Mucosa of gallbladder (tissue), 1 donor: ENCODE measurements at places on chromosomes 11 and 22.

GRCh38 chr11:30432716-30433115 lies 109.8 kb downstream of the ARL14EP start:
- no peak for DNase-seq

GRCh38 chr22:24693379-24693778 lies 81.1 kb downstream of the PIWIL3 start:
- DNase-seq: no peak

DNA sequence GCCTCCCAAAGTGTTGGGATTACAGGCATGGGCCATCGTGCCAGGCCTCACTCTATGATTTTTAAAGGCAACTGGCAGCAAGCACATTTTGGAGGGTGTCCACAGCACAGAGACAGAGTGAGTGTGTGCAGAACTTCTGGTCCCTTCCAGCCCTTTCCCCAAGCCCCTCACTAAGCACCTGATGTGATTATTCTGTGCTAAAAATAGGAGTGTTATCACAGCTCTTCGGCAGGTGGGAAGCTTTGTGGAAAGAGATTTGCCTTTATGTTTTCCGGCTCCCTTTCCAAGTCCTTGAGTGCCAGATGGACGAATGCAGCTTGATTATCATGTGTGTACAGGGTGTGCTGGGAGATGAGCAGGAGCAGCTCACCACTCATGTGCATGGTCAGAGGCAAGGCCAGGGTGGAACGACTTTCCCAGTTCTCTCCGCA lies 310.8 kb downstream of the DDX10 start:
- DNase-seq: no peak

DNA sequence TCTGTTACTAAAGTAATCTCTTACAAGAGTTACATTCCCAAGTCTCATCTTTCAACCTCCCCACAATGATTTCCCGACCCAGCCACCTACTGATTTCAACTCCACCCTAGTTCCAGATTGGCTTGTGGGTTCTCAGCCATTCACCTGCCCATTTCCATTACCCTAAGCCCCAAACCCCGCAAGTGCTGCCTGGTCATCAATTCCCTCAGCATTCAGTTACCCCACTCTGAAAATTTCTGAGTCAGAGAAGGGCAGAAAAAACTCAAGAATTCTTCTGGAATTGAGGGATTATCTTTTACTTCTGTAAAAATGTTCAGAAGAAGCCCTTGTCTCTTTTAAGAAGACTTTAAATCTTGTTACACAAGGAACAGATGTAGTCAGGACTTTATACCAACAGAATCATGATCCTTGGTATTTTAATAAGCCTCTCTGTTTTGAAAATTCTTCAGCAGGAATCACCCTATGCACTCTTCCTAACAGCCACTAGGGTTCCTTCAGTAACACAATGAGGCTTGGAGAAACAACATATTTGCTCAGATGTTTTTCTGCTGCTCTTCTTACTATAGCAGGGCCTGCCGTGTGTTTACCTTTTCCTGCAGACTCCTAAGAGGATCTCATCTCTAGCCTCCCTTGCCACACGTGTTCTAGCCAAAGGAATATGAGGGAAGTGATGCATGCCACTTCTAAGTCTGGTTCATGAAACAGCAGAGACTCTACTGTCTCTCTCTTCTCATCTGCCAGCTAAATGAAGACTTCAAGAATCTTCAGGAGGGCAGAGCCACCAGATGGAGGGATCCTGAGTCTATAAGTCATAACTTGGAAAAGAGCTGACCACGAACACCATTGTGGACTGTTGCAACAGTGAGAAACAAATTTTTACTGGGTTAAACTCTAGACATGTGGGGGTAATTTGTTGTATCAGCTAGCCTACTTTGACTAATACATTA lies 29.3 kb upstream of the PAMR1 start:
- DNase-seq: no peak

DNA sequence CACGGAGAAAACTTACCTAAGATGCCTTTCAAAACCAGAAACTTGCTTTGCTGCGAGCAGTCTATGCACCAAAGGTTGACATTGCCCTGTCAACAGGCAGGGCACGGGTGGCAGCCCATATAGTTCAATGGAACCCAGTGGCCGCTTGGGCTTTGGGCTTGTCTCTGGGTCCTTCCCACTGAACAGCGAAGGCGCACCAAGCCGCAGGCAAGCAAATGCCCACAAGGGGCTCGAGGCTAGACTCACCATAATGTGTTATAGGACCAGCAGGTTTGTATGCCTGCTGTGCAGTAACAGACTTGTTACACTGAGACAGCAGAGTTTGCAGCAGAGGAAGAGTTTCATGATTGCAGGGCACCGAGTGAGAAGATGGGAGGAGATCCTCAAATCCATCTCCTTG lies 20.3 kb downstream of the CLDN5 start:
- no peak for DNase-seq

GRCh38 chr11:69670158-69670845 lies 4.9 kb downstream of the LTO1 start:
- peak; percentile 87 for DNase-seq

- no peak for DNase-seq
Observed at GRCh38 chr22:18055619-18056160, 22.1 kb upstream of the PEX26 start.

DNA sequence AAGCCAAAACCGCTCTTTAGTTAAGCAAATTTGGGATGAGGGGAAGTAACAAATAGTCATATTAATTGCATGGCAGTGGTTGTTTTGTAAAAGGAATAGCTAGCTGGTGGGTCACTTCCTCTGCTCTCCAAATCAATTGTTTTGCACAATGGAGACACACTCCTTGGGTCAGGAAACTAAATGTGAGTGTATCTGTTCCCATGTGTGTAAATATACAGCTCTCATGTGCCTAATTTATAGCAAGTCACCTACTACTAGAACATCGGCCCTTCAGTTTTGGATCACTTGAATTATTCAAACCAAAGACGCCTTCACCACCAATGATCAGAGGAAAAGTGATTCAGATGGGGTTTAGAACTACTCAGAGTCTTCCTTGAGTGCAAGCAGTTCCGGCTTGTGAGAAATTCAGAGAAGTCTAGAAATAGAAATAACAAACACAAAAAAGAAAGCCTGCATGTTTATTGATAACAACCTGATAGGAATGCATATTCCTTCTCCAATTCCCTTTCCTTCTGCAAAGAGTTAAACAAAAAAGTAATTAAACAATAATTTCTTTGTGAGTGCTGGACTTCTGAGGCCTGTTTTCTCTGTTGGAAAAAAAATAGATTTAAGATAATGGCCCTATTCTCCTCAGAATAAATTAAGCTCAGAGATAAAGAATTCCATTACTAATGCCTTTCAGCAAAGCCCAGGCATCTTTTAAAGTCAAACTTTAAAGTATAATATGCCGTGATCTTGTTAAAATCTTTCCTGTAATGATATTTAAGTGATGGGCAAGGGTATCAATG lies 100.4 kb downstream of the KIRREL3 start:
- no peak for DNase-seq

DNA sequence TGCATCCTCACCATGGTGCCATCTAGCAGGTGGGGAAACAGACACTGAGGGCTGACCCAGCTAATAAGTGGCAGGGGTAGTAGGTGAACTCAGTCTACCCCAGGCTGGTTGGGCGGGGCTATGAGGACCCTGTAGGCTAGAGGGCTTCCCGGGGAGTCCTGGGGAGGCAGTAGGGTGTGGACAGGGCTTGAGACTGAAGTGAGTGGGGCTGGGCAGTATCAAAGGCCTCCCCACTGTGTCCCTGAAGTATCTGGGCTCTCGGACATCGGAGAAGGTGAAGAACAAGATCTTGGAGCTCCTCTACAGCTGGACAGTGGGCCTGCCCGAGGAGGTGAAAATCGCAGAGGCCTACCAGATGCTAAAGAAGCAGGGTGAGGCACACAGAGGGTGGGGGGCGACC lies 11.4 kb downstream of the GGA1 start:
- no peak for DNase-seq

- DNase-seq: peak; percentile 92
Observed at GRCh38 chr22:37674951-37675929, at the start of gene LGALS1. LGALS1 (plus strand) TSS chr22:37675636; CDS start chr22:37675703, 67 bp downstream.

DNA sequence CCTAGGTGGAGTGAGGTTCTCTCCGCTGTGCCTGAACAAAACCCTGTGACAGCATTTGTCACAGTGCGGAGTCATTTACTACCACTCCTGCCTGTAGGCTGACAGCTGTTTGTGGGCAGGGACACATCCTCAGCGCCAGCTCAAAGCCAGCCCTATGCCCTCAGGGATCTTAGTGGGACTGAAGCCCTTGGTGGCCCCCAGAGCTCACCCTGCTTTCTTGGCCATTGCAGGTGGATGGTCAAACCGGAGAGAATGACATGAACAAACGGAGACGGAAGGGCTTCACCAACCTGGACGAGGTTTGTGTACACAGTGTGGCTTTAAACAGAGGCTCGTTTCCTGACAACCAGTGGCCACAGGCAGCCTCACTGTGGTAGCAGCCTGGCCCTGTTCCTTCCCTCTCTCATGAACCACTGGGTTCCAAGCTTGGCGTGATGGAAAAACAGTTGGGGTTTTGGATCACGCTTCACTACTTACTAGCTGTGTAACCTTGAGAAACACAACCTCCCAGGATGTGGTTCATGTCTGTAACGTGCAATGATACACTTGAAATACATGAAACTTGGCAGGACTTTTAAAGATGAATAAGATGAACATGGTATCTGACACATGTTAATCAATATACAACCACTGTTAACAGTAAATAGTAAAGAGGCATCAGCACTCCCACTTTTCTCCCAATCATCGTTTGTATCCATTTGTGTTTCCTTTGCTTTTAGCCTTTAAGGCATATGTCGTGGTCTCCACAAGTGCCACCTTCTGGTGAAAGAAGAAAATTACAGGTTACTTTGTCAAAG lies 125.8 kb downstream of the MICAL2 start:
- no peak for DNase-seq

DNA sequence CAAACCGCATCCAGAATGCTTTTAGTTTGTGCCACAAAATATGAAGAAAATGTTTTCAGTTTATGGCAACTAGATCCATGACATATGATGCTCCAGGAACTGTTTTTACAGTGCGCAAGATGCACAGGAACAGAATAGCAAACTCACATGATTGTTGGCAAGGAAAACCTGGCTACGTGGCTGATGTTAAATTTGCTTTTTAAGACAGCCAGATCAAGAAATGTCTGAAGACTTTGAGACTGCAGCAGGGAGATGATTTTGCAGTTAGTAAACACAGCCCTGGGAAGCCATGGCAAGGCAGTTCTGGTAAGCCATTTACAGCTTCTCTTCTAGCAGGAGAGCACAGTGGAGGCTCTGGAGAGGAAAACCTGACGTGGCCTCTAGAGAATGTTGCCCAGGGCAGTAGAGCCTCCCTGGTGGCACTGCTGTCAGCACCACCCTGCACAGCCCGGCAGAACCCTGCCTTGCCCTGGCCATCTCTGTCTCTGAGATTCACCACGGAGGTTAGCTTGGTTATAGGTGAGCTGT lies 69.8 kb upstream of the TNRC6B start:
- DNase-seq: no peak

- DNase-seq: no peak
Observed at GRCh38 chr11:50186146-50186545, 153.5 kb downstream of the OR4C45 start.

DNA sequence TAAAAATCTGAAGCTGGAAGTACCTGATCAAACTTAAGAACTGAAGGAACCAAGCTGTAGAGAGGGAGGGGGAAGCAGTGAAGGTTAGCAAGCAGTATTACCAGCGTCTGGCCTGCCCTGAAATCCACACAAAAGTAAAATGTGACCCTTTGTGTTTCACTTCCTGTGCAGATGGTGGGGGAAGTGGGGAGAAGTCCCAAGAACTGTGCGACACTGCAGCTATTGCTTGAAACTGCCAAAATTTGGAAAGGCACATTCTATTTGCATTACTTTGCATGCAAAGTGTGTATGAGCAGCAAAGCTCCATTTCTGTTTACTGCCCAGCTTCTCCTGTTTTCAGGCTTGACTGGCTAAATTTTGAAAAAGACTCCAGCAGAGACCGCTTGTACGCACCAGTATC lies 72.1 kb upstream of the BMAL1 start:
- no peak for DNase-seq

DNA sequence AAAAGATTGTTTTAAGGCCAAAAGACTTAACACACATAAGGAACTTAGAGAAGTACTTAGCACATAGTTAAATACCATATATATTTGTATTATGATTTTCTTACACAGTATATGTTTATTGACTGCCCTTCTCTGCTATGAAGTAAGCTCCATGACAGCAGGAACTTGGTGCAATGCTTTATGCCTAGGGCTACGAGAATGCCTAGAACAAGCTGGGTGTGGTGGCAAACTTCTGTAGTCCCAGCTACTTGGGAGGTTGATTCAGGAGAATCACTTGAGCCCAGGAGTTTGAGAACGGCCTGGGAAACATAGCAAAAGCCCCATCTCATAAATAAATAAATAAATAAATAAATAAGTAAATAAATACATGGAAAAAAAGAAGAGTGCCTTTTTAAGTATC lies 1.9 kb downstream of the SLC5A12 start:
- DNase-seq: no peak

DNA sequence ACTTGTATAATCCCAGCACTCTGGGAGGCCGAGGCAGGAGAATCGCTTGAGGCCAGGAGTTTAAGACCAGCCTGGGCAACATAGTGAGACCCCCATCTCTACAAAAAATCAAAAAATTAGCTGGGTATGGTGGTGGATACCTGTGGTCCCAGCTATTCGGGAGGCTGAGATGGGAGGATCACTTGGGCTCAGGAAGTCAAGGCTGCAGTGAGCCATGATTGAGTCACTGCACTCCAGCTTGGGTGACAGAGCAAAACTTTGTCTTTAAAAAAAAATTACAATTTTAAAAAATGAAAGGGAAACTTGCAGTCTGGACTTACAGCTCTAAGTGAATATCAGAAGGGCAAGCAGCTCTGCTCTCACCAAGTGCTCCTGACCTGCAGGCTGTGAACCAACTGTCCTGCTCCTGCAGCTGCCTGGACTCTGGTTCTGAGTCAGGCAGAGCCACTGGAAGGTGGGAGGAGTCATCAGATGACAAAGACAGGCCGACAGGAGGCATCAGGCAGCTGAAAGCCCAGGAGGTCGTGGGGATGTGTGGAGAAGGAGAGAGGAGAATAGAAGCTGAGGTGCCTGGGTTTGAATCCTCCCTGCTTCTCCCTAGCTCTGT lies 9.6 kb downstream of the SMTNL1 start:
- DNase-seq: no peak

DNA sequence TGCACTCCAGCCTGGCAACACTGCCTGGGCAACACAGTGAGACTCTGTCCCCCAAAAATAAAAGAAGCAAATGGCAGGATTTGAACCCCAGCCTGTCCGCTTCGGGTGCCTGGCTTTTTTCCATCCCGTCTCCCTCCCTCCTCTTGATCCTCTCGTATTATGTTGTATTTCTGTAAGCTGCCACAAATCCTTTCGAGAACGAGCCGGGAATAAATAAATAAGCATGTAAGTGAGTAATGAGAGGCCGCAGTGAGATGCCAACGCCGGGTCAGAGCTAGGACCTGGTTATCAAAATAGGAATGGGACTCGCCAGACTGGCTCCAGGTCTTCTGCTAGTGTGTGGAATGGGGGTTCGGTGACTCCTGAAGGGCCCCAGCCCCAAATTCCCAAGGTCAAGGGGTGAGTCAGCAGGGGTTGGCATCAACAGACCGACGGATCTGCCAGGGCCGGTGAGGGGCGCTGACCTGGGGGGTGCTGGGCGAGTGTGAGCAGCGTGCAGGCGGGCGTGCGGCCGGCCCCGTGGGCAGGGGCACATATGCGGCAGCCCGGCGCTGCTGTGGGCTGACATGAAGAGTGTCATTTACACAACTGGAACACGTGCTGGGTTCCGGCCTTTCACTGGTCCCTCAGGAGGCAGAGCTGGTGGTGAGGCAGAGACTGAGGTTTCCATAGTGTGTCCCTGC lies 47.8 kb downstream of the FLRT1 start:
- no peak for DNase-seq

- no peak for DNase-seq
Observed at GRCh38 chr22:39155421-39155820, 2.9 kb upstream of the CBX7 start.
